ENCODE measurements at places on chromosomes 12 and 14. TPM values are rescaled to one million over a fixed set of nuclear protein-coding genes. Genes with fewer than 3 reads are reported as not detected.

RERG gene
- 0.04 TPM for polyA plus RNA-seq

TEX22 gene
- 0.17 TPM for polyA plus RNA-seq

MORN3 gene
- 0.39 TPM for polyA plus RNA-seq

KRT71 gene
- polyA plus RNA-seq = not detected

DNA sequence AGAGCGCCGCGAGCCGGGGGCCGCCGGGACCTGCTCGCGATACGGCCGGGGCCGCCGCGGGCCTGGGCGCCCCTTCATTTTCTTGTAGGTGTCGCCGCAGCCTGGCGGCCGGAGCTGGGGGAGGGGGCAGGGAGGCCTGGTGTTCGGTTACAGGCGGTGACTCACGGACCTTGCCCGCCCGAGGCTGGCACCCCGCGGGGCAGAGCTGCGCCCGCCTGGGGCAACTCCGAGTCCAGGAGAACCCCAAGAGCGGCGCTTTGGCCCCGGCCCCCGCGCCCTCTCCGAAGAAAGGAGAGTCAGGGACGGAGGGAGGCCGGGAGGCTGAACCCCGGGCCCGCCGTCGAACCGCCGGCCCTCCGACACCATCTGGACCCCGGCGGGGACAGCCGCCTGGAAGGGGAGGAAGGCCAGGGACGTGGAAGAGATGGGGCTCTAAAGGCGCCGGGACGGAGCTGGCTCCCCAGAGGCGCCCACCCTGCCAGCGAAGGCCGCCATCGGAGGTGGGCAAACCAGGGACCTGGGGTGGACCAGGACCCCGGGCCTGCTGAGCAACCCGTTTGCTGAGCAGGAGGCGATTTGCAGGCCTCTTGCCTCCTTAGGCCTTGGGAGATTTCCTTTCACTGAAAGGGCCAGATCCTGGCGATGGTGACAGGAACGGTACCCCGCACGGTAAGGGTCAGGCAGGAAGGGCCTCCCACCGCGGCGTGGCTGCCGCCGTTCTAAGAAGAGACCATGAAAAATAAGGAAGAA is 843 bp upstream of the NUAK1 start:
- no peak for DNase-seq

GRCh38 chr14:77055981-77056380 is 27.5 kb upstream of the IRF2BPL start:
- no peak for DNase-seq

- DNase-seq = no peak
These were observed 6.4 kb downstream of the FKBP4 start for GRCh38 chr12:2801044-2801783.

- peak; percentile 48 for DNase-seq
These were observed 124.1 kb downstream of the SSPN start for GRCh38 chr12:26319511-26319910.

DNA sequence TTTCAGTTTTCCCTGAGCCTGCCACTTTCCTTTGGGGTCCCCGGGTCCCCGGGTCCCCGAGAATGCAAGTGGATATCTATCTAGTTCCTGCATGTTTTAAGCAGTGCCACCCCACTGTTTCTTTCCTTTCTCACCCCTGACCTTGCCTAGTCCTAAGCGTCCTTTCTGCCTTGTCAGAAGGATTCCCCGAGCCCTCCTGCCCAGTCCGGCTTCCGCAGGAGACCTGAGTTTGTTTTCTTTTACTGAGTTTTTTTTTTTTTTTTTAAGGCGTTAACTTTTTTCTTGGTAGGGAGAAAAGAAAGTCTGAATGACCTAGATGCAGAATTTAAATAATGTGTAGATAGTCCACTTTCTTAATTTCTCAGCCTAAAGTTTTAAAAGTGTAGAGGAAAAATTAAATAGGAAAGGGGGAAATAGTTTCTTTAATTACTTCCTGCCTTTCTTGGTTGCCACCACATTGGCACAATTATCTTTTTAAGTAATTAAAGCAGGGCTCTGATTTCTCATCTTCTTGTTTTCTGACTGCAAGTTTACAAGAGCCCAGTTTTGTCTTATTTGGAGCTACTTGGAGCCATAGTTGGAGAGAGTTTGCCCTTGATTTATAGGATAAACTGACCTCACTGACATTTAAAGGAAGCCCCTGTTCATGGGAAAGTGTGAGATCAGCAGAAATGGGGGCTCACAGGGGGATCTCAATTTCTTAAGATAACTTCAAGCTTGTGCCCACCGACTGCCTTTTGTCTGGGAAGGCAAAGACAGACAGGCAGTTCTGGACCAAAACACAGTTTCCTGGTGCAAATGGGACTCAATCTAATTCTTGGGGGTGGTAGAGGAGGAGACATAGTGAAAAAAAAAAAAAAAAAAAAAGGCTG is 2.9 kb downstream of the PAX9 start:
- no peak for DNase-seq

- peak; percentile 96 for DNase-seq
These were observed 155.4 kb upstream of the PDE3A start for GRCh38 chr12:20212658-20213555.

DNA sequence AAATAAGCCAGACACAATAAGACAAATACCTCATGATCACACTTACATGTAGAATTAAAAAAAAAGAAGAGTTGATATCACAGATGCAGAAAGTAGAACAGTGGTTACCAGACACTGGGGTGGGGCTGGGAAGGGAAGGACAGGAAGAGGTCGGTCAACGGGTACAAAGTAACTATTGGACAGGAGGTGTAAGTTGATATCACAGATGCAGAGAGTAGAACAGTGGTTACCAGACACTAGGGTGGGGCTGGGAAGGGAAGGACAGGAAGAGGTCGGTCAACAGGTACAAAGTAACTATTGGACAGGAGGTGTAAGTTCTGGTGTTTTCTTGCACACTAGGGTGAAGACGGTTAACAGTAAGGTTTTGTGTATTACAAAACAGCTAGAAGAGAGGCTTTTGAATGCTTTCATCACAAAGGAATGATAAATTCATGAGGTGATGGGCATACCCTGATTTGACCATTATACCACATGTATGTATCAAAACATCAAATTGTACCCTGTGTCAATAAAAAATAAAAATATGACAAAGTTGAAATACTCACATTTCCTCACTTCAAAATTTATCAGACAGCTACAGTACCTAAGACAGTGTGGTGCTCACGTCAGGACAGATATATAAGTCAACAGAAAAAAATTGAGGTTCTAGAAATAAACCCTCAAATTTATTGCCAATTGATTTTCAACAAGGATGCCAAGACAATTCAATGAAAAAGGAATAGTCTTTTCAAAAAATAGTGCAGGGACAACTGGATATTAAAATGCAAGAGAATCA is 32.8 kb downstream of the GALC start:
- no peak for DNase-seq
